Activated CD4-positive, alpha-beta T cell treated with anti-CD3 and anti-CD28 coated beads, Interleukin-2, amount 50 U/mL, for 4 hours (primary cell): ENCODE measurements at places on chromosomes 4 and X.

DNA sequence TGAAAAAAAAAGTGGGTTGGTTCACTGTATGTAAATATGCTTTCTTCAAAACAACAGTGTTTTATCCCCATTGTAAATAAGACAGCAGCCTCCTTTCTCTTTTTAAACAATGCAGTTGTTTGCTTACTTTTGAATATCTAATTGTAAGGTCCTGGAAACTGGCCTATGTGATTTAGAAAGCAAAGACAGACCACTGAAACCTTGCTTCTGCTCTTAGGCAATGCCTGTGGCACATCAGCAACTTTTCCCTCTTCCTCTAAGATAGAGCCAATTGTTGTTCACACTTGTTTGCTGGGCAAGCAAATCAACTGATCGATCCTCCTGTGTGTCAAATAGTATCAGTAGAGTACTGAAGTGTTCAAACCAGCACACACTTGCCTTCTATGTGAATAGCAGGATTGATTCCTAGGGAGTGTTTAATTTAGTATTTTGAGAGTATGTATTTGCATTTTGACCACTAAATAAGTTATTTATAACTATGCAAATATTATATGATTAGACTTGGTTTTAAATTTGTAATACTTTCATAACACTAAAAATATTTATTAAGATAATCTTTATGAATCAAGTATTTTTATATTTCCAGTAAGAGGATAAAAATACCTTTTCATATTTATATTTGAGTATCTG lies 55.4 kb upstream of the GRPR start:
- no peak for DNase-seq

DNA sequence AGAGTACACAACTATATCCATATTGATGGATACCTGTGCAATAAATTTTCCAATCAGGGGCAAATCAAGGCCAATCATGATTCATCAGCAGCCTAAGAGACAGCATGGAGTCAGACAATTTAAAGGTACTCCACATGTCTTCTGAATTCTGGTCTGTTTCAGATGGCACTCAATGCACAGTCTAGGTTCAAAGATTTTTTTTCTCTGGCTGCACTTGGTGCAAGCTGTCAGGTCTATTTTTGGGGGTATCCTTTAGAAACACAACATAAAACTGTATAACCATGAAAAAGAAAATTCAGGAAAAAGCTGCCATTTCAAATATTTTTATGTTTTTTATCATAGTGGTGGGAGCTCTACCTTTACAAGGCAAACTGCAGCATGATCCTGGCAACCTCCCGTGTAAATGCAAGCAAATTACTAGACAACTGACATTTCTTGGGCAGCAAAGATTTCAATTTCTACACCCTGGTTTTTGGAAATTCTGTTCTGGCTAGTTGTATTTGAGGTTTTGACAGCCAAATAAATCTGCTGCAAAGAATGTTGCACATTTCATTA lies 310.3 kb downstream of the KCNIP4 start:
- DNase-seq = no peak

GRCh38 chr4:143240939-143241679 lies 56.4 kb downstream of the USP38 start:
- no peak for DNase-seq

DNA sequence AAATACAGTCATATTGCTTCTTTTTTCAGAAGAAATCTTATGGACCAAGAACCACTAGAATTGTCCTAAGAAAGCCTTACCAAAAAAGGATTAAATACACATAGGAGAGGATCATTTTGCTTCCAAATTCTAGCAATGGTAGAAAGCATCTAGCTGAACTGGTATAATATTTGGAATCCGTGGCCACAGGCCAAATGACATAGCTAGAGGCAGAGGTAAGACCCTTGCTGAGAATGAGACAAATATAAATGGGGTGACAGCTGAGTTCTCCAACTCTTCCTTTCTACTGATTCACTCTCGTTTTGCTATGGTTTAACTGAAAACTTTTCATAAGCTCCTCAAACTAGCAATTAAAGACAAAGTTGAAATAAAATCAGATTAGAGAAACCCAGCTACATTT lies 150.0 kb downstream of the TTC29 start:
- no peak for DNase-seq

DNA sequence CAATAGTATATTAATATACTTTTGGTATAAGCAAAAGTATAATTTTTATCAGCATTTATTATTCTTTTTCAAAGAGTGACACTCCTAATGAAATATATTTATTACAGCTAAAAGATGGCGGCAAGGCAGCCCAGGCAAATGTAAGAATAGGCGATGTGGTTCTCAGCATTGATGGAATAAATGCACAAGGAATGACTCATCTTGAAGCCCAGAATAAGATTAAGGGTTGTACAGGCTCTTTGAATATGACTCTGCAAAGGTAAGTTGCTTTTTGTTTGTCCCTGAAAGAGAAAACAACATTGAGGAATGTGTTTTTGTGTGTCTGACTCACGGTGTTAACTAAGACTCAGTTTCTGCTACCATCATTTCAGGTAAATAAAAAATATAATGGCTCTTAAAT lies 71.9 kb downstream of the PDLIM5 start:
- no peak for DNase-seq

- no peak for DNase-seq
Measured at GRCh38 chrX:20969565-20969964, 404.7 kb upstream of the CNKSR2 start.

DNA sequence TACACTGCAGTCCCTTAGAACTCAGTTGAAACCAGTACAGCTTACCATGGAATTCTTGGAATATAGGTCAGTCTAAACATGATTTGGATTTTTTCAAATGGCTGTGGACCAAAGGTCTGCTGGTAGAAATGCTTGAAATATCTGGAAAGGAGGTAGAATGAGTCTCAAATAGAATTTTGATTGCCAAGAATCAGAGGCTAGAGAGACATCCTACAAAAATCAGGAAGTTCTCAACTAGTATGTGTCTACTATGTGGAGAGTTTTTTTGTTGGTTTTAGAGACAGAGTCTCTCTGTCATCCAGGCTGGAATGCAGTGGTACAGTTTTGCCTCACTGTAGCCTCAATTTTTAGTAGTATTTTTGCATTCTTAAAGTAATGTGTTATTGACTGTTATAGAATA lies 53.6 kb downstream of the PAQR3 start:
- DNase-seq = no peak

- no peak for DNase-seq
Measured at GRCh38 chr4:155521382-155521781, 144.6 kb upstream of the MAP9 start.

DNA sequence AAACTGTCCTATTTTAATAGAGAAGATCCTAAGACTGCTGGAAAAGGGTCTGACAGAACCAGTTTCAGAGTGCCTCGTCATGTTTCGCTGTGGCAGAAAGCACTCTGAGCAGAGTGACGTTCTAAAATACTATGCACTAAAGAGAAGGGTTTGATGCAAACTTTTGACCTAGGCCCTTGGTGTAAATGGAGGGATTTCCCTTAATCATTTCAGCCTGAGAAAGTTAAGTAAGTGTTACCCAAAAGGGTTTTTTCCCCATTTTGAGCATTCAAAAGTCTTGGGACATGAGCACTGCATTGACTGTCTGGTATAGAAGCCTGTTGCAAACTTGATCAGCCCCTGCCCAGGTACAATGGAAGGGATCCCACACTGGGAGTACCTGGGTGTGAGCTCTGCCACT lies 157.5 kb upstream of the ATOH1 start:
- DNase-seq = no peak

DNA sequence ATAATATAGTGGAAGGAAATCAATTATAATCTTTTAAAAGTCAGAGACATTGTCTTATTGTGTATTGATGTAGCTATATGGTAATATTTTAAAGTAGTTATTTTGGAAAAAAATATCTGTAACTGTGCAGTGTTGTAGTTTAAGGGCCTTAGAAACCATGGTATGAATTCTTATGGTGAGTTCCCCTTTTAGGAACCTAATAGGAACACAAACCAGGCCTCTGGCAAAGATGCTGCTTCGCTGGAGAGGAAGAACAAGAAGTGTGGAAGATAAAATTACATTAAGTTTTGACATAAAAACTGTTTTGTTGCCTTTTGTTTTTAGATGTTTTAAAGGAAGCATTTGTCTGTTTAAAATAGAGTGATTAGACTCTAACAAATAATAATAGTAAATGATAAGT lies 10.9 kb upstream of the TMPRSS11D start:
- no peak for DNase-seq

GRCh38 chrX:9824554-9824953 lies 38.3 kb downstream of the SHROOM2 start:
- no peak for DNase-seq

- no peak for DNase-seq
Measured at GRCh38 chr4:151325111-151325948, at the start of gene SH3D19. Gene SH3D19, minus strand, starts transcription at chr4:151325605. Its CDS starts 253 bp downstream, at chr4:151325352.

DNA sequence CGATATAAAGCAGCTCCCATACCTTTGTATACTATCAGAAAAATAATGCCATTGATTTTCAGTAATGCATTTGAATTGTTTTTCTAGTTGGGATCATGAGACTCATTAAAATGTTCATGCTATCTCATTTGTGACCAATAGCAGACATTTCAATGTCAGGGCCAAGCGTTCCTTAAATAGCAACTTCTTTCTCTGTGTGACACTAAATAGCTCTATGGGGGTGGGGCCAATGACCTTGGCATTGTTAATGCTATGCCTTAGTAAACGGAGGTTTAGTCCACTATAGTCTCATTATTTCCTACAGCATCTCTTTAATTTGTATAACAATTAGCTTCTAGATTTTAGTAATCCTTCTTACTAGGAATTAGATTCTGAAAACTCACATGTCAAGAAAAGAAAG lies 48.6 kb upstream of the ARHGAP24 start:
- no peak for DNase-seq

DNA sequence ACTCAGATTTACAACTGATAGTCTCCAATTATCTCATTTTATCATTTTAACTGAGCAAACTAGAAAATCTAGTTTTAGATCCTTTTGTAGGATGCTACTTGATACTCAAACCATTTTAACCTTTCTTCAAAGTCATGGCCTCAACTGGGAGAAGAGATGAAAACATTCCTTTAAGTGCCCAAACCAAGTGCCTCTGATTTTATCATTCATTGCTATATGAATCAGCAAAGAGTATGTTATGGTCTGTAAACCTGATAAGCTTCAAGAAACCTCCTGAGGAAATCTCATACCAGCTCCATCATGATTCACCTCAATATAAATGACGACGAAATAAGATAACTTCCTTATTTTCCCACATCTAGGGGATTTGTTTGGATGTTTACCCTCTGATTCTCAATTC lies 119.9 kb downstream of the FAM13A start:
- DNase-seq = no peak

DNA sequence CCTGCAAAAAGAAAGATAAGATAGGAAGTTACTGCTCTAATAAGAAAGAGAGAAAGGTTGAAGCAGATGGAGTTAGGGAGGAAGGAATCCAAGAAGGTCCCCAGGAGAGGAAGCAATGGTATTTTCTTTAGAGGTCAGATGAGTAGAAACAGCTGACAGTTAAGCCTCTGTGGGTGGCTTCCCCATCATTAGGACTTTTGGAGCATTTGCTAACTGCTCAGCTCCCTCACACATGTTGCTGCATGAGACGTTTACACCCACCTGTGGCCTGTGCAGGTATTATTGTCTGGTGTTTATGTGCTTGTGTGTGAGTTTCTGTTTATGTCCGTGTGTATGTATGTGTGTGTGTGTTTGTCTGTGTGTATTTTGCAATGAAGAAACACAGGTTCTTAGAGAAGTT lies 346.8 kb downstream of the RAB28 start:
- DNase-seq = no peak

DNA sequence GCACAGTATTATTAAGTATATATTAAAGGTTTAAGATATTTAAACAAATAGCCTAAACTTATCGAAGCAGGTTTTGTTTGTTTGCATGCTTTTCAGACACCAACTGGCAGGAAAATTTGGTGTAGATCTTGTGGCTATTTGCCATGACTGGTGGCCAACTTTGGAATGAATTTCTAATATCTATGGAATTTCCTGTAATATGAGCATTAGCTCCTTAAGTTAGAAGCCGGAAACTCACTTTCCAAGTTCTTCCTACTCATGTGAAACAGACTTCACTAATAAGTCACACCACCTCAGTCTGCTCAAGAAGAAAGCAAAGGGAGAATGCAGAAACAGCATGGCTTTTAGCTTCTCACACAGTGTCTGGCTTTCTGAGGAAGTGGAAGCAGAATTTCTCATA lies 563.9 kb downstream of the GRXCR1 start:
- no peak for DNase-seq

DNA sequence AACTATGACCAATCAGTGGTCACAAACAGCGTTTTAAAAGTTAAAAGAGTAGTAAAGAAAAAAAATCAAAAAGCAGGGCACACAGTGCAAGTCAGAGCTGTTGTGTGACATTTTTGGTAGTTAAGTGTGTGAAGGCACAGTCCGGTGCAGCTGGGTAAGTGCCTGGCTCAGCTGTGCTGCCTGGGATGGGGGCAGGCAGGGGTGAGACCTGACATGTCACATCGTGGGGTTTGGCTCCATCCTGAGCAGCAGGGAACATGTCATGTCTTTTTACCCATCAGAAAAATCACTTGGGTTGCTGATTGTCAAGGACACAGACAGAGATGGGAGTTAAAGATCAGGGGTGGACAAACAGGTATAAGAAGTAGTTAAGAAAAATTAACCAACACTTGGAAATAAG lies 125.1 kb downstream of the NSUN7 start:
- no peak for DNase-seq

GRCh38 chr4:98528882-98529281 lies 129.5 kb downstream of the TSPAN5 start:
- DNase-seq = no peak

DNA sequence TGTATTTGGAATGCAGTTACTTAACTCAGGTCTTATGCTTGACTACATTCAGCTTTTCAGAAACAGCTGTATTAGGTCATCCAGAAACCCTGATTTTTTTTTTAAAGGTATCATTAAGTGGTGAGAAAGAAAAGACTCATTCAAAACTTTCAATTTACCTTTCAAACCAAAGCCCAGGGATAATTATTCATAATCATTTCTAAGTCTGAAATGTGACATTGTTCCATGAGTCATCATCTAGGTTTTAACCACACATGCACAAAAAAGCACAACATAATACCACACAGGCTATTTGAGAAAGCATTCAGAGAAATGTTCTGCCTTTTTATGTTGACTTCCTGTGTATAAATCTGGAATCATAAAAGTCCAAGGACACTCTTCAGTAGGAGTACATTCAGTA lies 288.2 kb downstream of the IL1RAPL2 start:
- no peak for DNase-seq

- DNase-seq = no peak
Measured at GRCh38 chr4:139887962-139888735, 222.5 kb downstream of the MGST2 start.

GRCh38 chr4:87649980-87650379 lies at the start of gene DMP1:
Gene DMP1, plus strand, starts transcription at chr4:87650280. Its CDS starts 6,213 bp downstream, at chr4:87656493.
- no peak for DNase-seq

- DNase-seq = no peak
Measured at GRCh38 chr4:79502081-79502480, 94.1 kb upstream of the GK2 start.

DNA sequence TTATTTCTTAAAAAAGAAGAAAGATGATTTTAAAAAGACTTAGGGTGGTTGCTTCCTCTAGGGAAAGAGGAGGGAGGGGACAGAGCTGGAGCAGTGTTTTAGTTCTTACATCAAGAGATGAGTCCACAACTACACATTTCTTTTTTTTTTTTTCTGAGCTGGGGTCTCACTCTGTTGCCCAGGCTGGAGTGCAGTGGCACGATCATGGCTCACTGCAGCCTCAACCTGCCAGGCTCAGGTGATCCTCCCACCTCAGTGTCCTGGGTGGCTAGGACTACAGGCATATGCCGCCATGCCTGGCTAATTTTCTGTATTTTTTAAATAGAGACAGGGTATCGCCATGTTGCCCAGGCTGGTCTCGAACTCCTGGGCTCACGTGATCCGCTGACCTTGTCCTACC lies 17.2 kb downstream of the SH3KBP1 start:
- DNase-seq = no peak

- no peak for DNase-seq
Measured at GRCh38 chr4:92198711-92199110, 105.1 kb upstream of the GRID2 start.
